Stimulated activated CD8-positive, alpha-beta memory T cell treated with anti-CD3 and anti-CD28 coated beads, Interleukin-7, amount 100 ng/mL, for 24 hours (primary cell): ENCODE measurements at places on chromosomes 16 and 17.

DNA sequence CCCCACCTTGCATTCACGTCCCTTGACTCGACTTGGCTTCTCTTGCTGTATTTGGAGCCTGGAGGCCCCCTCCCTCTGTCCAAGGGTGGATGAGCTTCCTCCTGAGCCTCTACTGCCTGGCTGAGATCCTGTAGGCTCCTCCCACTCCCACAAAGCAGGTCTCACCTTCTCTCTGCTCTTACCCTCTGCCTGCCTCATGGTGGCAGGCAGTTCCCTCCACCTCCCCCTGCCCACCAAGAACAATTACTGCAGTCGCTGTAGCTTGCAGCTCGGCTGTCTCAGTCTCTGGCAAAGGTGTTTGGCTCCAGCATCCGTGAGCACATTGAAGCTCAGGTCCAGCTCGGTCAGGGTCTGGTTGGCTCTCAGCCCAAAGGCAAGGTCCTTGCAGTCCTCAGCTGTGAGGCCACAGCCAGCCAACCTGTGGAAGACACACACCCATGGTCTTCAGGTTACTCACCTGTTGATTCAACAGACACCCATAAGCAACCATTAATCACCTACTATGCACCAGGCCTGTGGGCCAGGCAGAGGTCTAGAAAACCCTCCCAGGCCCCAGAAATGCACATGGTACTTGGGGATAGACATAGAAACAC lies 42.6 kb downstream of the NLRP1 start:
- DNase-seq: no peak

DNA sequence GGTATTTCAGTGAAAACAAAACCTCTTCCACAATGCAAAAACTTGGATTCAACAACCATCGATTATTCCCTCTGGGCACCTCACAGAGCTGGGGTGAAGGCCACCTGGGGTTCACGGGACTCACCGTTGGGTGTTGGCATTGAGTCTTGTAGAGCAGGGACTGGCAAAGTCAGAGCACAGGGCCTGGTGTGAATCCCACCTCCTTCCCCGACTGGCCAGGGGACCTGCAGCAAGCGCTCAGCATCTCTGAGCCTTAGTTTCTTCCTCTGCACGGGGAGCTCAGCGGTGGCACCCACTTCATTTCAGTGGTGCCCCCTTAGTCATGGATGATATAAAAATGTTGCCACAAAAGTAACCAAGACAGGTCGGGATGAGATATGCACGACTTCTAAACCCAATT lies 100.4 kb downstream of the METRNL start:
- no peak for DNase-seq

- no peak for DNase-seq
Observed at GRCh38 chr16:81618661-81619060, 160.4 kb upstream of the PLCG2 start.

DNA sequence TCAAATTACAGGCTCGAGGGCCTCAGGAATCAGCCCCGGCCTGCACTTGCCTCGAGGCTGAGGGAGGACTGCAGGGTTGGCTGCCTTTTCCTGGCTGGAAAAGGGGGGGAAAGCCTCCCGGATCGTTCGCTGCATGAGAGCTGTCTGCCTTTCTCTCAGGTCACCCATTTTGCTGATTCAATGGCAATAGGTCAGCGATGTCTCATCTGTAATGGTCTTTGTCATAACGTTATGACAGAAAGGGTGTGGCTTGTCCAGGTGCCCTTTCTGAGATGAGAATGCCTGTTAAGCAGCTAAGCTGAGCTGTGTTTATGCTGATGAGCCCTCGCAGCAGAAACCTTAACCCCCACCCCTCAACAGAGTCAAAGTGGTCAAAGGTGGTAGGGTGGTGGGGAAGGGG lies 81.8 kb downstream of the AKAP1 start:
- no peak for DNase-seq

DNA sequence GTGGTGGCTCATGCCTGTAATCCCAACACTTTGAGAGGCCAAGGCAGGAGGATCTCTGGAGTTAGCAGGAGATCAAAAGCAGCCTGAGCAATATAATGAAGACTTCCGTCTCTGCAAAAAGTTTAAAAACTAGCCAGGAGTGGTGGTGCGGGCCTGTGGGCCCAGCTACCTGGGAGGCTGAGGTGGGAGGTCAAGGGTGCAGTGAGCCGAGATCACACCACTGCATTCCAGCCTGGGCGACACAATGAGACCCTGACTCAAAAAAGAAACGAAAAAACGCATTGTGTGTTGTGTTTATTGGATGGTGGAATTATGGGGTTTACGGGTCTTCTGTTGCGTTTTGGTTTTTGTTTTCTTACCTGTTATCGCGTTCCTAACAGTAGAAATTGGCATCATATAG lies 863 bp upstream of the DDX19A start:
- DNase-seq: no peak

- DNase-seq: no peak
Observed at GRCh38 chr17:35540589-35541404, 3.3 kb upstream of the SLFN12L start.

DNA sequence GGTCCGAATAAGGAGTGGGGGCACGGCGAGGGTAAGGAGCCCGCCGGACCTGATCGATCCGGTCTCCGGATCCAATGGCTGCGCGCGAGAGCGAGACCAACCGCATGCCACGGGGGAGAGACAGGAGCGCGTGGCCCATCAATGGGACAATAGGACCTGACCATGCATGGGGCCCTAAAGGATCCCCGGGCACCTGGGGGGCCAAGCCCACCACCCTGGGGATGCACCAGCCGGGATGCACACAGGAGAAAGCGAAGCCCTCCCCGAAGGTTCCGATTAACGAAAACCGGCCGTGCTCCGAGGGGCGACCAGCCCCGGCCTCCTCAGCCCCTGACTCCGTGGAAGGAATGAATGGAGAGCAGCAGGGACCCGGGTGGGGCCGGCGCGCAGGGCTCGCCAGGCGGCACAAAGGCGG lies 525 bp downstream of the JPT1 start:
- no peak for DNase-seq

DNA sequence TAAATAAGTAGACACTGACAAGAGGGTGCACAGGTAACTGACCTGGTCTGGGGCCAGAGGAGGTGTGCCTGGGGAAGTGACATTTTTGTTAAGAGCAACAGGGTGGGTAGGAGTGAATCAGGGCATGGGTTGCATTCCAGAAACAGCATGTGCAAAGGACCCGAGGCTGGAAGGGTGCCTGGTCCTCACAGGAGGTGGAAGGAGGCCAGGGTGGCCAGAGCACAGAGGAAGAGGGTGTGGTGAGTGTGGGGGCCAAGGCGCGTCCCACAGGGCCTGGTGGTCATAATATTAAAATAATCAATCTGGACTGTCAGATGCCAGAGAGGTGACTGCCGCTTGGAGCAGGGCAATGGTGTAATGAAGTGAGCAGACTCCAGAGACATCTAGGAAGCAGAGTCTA lies 14.3 kb downstream of the ARHGAP23 start:
- no peak for DNase-seq

- no peak for DNase-seq
Observed at GRCh38 chr17:41691031-41691777, 2.5 kb downstream of the EIF1 start.

- DNase-seq: peak; percentile 49
Observed at GRCh38 chr17:2259769-2260536, 43.6 kb downstream of the SMG6 start.

GRCh38 chr16:82899731-82900450 lies 273.1 kb downstream of the CDH13 start:
- no peak for DNase-seq

DNA sequence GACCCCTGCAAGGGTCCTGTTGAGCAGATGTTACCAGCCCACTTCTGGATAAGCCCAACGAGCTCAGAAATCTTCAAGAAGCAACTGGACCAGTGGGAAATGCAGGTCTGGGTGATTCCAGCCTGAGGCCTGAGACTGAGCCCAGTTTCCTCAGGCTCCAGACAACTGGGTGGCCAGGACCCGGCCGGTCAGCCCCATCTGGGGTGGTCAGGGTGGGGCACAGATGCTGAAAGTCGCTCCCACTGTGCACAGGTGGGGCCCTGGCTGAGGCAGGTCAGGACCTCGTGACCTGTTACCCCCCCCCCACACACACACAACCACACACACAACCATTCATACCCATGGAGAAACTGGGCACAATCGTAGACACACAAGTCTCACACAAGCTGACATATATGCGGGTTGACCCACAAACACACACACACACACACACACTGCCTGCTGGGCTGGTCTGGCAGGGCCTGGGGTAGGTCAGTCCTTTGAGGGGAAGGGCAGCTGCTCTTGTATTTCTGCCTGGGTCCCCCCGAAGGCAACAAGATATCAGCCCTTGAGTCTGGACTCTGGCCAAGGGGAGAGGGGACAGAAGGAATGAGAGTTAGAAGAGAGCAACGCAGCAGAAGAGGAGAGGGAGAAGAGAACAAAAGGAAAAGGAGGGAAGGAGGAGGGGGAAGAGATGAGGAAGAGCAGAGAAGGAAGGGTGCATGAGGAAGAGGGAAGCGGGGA lies 99.0 kb upstream of the CDH5 start:
- no peak for DNase-seq
